ENCODE measurements at places on chromosomes 6 and 20.

DNA sequence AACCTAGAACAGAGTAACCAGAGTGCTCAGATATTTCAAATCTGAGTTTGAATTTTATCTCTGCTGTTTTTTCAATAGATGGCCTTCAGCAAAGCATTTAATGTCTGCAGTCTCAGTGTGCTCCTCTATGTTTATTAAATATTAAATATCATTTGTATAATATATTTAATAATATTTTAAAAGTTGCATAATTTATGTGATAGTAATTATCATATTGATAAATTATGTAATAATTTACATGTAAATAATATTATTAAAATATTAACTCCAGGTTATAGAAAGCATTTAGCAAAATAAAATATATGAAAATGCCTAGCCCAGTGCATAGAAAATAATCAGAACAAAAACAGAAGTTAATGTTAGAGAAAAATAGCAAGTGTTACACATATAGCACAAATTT is 930.0 kb upstream of the SLC35B3 start:
- H3K4me1 ChIP-seq: no peaks in the 10 kb centered on the region
- H3K36me3 ChIP-seq: no peaks in the 10 kb centered on the region
- H3K27ac ChIP-seq: no peak overlapping the region
- DNase-seq: no peak

GRCh38 chr6:150691463-150691862 is 91.8 kb downstream of the PLEKHG1 start:
- no peaks in the 10 kb centered on the region for H3K36me3 ChIP-seq
- no peaks in the 10 kb centered on the region for H3K4me1 ChIP-seq
- DNase-seq: no peak
- H3K27me3 ChIP-seq: no peaks in the 10 kb centered on the region

DNA sequence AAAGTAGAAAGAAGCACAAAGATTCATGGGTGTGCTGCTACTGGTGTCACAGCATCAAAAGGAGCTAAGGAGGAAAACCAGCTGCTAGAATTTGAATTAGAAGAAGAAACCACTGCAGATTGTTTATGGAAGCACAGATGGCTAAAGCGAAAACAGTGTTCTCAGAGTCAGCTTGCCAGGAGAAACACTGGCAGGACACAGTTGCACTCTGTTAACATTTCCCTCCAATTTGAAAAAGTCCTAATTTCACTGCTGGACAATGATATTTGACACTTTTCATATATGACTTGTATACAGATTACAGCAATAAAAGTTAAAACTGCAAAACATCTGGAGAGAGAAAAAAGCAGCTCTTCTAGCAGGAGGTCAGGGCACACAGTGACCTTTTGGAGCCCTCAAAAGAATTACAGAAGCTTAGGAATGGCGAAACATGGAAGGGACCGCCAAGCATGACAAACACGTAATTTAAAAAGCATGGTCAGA is 314.5 kb downstream of the COL12A1 start:
- H3K4me1 ChIP-seq: no peaks in the 10 kb centered on the region
- no peak overlapping the region for H3K4me3 ChIP-seq
- H3K36me3 ChIP-seq: no peaks in the 10 kb centered on the region
- H3K27ac ChIP-seq: no peak overlapping the region
- no peaks in the 10 kb centered on the region for H3K27me3 ChIP-seq

GRCh38 chr6:56499095-56499494 is 143.6 kb downstream of the DST start:
- no peaks in the 10 kb centered on the region for H3K4me1 ChIP-seq
- no peaks in the 10 kb centered on the region for H3K27me3 ChIP-seq
- H3K36me3 ChIP-seq: peaks cover 10% of the 10 kb centered on the region
- no peak overlapping the region for H3K27ac ChIP-seq

GRCh38 chr6:155578251-155578650 is 122.6 kb upstream of the NOX3 start:
- no peaks in the 10 kb centered on the region for H3K4me1 ChIP-seq
- no peak overlapping the region for H3K4me3 ChIP-seq
- DNase-seq: no peak
- no peaks in the 10 kb centered on the region for H3K36me3 ChIP-seq

DNA sequence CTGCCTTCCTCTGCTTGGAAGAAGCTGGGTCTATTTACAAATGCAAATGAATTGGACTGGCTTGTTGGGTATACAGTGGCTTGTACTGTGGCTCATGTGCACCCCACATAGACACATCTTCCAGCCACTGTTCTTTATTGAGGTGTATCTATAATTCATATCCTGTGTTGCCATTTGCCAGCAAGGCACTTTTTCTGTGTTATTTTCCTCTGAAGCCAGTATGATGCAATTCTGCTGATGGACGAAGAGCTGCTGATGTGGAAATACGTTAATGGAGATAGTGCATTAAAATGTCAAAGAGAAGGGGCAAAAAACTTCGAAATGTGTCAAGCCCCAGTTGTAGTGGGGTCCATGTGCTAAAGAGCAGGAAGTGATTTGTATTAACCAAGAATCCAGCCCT is 167.5 kb downstream of the TMEM242 start:
- H3K27ac ChIP-seq: no peak overlapping the region
- H3K4me1 ChIP-seq: no peaks in the 10 kb centered on the region
- H3K27me3 ChIP-seq: no peaks in the 10 kb centered on the region
- H3K4me3 ChIP-seq: no peak overlapping the region
- H3K36me3 ChIP-seq: no peaks in the 10 kb centered on the region

DNA sequence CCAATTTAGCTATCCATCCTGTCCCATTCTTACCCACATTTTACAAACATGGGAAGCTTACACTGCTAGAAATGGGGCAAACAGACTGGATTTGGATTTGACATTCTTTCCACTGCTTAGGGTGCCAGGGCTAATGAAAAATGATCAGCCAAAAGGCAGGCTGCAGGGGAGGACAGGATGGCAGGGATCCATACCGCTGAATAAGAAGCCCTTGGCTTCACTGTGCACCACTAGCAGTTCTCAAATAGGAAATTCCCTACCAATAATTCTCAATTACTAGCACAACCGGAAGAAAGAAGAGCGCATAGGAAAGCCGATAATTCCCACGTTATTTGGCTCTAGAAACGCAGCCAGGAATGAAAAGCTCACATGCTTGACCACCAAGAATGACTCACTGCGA is 73.1 kb downstream of the NDUFAF5 start:
- no peaks in the 10 kb centered on the region for H3K4me1 ChIP-seq
- no peak overlapping the region for H3K4me3 ChIP-seq
- no peaks in the 10 kb centered on the region for H3K27me3 ChIP-seq

Measured in MM.1S (cell line).